Activated T-helper 2 cell treated with anti-CD3 and anti-CD28 coated beads, Interferon-gamma antibody, Interleukin-2, Interleukin-4, amounts not matched to agents 10 μg/mL and 5 μg/mL and 100 μg/mL, durations not matched to agents 14 hours and 24 hours and 36 hours (primary cell): ENCODE measurements at places on chromosomes 2 and 18.

- no peak for DNase-seq
Observed at GRCh38 chr2:73700661-73701447, 36.3 kb downstream of the TPRKB start.

DNA sequence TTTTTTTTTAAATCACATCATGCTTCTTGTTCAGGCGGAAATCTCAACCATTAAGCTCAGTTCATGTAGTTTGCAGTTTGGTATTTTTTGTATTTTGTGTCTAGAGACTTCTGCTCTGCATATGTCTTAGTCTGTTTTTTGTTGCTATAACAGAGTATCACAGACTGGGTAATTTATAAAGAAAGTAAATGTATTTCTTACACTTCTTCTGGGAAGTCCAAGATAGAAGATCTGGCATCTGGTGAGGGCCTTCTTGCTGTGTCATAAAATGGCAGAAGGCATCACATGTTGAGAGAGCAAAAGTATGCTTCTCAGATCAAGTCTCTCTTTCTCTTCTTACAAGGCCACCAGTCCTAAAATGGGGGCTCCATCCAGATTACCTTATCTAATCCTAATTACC lies 208.2 kb downstream of the CTNNA2 start:
- DNase-seq, result no peak

DNA sequence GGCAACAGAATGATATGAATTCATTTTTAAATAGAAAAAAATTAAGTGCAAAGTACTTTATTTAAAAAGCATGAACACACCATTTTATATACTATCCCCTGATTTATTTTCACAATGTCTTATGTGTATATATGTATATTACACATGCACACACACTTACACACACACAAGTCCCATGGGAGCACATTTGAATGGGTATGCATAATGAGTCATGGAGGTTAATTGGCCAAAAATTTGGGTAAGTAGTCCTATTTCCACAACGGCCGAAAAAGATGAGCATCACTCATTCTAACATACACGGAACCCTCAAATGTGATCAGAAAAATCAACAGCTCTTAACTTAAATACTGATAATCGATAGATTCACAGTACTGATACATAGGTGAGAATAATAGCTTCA lies 97.4 kb upstream of the NABP1 start:
- DNase-seq, result no peak

GRCh38 chr2:7196883-7197282 lies 279.7 kb downstream of the RNF144A start:
- DNase-seq, result no peak

DNA sequence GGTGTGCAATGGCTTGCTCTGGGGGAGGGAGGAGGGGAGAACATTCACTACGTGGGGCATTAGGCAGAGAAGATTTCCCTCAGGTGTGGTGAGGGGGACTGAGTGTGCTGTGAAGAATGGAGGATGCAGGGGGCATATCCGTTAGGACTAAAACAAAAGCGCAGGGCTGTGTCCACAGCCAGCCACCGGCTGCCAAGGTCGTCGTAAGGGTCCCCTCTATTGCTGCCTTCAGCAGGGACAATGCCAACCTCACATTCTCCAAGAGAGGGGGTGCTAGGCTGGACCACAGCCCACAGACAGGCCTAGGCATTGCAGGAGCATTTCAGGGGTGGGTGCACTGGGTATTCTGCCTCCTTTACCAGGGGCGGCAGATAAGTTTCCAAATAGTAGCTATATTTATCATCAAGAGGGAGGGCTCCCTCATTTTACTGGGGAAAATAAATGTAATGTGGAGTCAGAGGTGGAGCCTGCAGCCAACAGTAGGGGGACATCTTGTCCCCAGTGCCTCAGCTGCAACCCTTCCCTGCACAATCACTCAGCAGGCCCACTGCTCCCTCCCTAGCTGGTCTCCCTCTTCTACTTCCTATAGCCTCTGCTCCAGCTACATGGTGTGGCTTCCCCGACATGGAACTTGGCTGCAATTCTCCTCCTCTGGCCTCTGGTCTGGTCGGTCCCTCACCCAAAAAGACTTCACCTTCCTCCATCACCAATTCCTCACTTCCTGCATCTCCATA lies 74.9 kb upstream of the OTOF start:
- DNase-seq, result no peak

DNA sequence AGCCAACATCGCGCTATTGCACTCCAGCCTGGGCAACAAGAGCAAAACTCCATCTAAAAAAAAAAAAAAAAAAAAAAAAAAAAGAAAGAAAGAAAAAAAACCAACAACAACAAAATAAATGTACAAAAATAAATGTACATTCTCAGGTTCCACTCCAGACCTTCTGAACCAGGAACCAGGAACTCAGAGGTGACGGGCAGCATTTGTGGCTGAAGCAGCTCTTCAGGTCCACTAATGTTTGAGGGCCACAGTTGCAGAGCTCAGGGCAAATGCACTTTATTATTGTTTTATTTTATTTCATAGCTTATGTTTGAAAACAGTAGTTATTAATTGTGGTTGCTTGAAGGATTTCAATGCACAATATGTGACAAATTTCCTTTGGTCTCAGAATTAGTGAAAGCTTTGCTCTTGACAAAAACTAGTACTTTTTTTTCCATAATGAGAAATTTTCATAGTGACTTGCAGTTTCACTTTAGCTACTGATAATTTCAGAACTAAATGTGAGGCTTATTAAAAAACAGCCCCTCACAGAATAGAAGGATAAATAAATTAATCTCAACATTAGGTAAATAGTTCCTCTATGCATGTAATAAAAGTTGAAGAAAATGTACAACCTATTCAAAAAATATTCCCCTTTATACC lies 378.4 kb upstream of the SPHKAP start:
- no peak for DNase-seq

GRCh38 chr2:24771061-24771460 lies 22.1 kb downstream of the PTRHD1 start:
- DNase-seq, result no peak

DNA sequence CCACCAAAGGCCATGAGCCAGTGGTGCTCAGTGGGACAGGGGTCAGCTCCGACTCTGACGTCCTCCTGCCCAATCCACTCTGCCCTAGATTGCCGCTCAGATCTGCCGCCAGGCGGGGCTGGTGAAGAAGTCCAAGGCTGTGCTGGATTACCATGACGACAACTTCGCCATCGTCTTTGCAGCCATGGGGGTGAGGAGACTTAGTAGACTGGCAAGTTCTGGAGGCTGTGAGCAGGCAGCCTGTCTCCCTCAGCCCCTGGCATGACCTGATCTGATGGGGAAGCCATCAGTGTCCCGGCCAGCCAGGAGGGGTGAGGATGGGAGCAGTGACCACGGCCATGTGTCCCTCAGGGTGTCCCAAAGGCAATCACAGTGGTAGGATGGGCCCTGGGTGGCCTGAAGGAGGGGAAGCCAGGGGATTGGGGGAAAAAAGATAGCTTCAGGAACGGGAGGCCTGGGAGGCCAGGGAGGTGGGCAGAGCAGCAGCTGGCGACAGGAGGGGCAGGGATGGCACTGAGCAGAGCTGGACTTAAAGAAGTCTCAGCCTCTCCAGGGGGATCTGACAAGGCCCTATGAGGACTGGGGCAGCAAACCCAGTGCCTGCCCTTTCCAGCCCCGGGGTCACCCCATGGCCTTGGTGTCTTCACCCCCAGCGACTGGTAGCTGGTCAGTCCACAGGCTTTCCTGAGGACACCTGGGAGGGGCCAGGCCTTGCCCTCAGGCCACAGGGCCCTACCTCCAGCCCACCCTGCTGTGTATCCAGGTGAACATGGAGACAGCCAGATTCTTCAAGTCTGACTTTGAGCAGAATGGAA lies 17.4 kb upstream of the ANKRD53 start:
- DNase-seq, result peak; percentile 7

DNA sequence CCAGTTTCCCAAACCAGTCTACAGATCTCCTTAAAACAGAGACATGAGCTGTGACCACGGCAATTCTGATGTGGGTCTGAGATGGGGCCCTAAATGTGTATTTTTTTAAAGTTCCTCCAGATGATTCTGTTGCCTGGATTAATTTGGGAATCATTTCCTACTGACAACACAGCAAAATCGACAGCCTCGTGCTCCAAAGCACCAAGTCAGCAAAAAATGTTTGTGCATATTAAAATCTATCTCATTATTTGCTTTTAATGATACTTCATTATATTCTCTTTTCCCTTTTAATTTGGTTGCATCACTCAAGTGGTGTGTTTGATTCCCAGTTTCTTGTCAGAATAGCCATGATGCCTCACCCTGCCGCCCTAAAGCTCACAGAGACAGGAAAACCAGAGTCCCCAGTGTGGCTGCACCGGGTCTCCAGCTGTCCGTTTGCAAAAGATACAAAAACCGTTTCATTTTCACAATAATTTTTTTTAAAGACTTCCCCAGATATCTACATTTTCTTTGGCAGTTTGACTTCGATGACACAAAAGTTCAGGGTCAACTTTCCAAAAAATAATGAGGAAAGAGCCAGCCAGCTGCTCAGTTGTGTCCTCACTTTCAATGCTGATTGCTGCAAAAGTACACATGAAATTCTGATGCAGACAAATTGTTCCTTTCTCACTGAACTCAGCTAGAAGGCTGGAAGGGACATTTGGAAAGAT lies 443.2 kb upstream of the ID2 start:
- DNase-seq, result no peak

- DNase-seq, result no peak
Observed at GRCh38 chr2:145154731-145155130, 634.8 kb upstream of the ZEB2 start.

GRCh38 chr2:113069676-113070605 lies 2.2 kb downstream of the IL1F10 start:
- DNase-seq, result no peak

DNA sequence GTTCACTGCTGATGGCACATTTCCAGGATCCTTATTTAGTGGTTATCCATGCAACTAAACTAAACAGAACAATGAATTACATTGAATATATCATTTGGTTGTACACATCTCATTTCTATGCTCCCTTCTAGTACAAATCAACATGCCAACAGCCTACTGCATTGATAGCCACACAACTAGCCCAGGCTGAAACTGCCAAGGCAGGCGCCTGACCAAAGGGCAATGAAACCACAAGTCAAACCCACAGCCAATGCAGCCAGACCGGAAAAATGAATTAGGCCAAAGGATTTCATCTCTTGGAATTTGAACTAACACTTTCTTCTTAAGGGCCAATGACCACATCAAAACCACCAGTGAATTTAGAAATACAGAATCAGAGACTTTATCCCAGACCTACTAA lies 196.4 kb downstream of the NOL4 start:
- DNase-seq, result no peak

GRCh38 chr2:241764275-241765241 lies 12.1 kb upstream of the GAL3ST2 start:
- DNase-seq, result no peak

GRCh38 chr2:68755071-68755470 lies 20.5 kb downstream of the ARHGAP25 start:
- DNase-seq, result no peak

DNA sequence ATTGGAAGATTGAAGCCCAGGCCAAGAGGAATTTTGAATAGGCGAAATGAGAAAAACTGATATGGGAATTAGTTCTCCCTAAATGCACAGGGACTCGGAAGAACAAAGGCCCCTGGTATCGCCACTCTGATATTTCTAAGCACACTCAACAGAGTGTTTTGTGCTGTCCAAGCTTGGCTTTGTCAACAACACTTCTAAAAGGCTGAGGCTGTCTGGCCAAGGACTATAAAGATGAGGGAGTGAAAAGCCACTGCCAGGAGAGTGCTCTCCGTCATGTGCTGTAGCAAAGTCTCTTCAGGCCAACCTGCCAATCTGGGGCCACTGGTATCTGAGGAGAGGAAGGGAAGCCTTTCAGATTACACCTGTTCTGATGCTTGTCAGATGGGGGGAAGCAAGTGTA lies 611.2 kb upstream of the PIK3C3 start:
- DNase-seq, result no peak

- DNase-seq, result no peak
Observed at GRCh38 chr18:63247926-63248325, 71.6 kb downstream of the BCL2 start.

GRCh38 chr18:54279477-54280219 lies 10.3 kb downstream of the POLI start:
- no peak for DNase-seq

DNA sequence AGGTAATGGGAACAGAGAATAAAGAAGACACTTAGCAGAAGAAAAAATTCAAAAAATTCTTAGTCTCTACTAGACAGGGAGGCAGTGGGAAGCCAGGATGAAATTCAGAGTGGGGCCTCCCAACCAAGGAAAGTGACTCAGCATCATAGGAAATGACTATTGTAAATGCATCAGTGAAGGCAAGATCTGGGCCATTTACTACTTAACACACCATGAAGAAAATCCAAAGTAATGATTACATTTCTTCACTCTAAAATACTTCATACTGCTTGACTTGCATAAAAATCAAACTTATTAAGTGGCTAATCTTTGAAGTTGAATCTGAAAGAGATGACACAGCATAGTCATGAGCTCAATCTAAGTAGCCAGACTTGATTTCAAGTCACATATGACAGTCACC lies 405.8 kb upstream of the SLC39A10 start:
- no peak for DNase-seq

- no peak for DNase-seq
Observed at GRCh38 chr2:10985260-10985659, 73.5 kb downstream of the KCNF1 start.

DNA sequence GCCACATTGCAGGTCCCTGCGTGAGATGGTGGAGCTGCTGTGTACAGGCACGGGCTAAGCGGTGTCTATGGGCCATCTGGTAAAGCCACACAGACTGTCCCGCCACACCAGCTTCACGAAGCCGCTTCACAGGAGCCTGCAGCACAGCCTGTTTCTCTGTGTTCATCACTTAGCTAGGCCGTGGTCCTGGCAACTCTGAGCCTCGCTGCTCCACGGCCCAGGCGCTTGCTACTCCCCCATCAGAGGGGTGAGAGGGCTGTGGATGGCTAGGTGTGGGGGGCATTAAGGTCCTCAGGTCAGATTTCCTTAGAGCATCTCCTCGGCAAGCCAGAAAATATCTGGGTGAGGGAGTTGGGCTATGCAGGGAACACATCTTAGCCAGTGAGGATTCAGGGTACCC lies 225.7 kb downstream of the GLI2 start:
- DNase-seq, result no peak

GRCh38 chr2:137947728-137948336 lies 16.4 kb upstream of the HNMT start:
- no peak for DNase-seq

- no peak for DNase-seq
Observed at GRCh38 chr2:32952761-32953476, 6.2 kb downstream of the LTBP1 start.

DNA sequence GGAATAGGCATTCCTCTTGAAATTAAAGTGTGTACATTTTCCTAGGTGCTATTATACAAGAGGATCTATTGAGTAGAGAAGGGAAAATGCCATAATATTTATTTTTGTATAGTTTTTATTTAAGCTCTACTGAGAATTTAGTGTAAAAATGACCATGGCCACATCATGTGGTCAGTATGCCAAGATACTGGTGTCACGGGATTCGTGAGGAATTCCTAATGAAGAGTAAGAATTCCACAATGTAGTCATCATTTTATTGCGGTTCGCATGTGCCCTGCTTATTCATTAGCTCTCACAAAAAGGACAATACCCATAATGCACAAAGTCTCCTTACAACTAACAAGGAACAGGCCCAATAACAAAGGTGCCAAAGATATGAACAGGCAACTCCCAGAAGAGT lies 39.3 kb upstream of the PARD3B start:
- no peak for DNase-seq
